PC-9 (cell line): ENCODE measurements at places on chromosomes 16 and 17. TPM values are rescaled to one million over a fixed set of nuclear protein-coding genes. Genes with fewer than 3 reads are reported as not detected.

PERCC1 gene
- not detected in 2 replicates for total RNA-seq

CD300LB gene
- not detected in 2 replicates for total RNA-seq

CCL18 gene
- not detected in 2 replicates for total RNA-seq

DPEP3 gene
- total RNA-seq, result not detected in 2 replicates

JUP gene
- 259 TPM in 2 replicates for total RNA-seq

ADGRG3 gene
- total RNA-seq, result 0.25 TPM in 1 of 2 replicates, not detected in the other

AOC3 gene
- 0.98 and 2.8 TPM in 2 replicates for total RNA-seq

OR2C1 gene
- total RNA-seq, result not detected in 2 replicates

MYH11 gene
- total RNA-seq, result 0.11 and 0.43 TPM in 2 replicates

SEZ6L2 gene
- total RNA-seq, result 46.5 and 64.0 TPM in 2 replicates

GPR142 gene
- total RNA-seq, result not detected in 2 replicates

KRT20 gene
- not detected in 2 replicates for total RNA-seq

CAVIN1 gene
- 154 and 170 TPM in 2 replicates for total RNA-seq

FASN gene
- 455 and 658 TPM in 2 replicates for total RNA-seq

FLOT2 gene
- 118 and 128 TPM in 2 replicates for total RNA-seq

HCRT gene
- not detected in 2 replicates for total RNA-seq

TRIM16 gene
- total RNA-seq, result 213 and 243 TPM in 2 replicates

P2RX5 gene
- 15.0 and 18.3 TPM in 2 replicates for total RNA-seq

CACNG5 gene
- total RNA-seq, result not detected in 2 replicates

CDRT15 gene
- not detected in 2 replicates for total RNA-seq

PSMD7 gene
- 98.2 and 128 TPM in 2 replicates for total RNA-seq

KCNJ2 gene
- total RNA-seq, result not detected in 2 replicates

KRTAP4-3 gene
- total RNA-seq, result not detected in 2 replicates

CYGB gene
- total RNA-seq, result 0.93 and 1.1 TPM in 2 replicates

SLC13A5 gene
- 0.92 and 2.0 TPM in 2 replicates for total RNA-seq

ZNF597 gene
- total RNA-seq, result 1.5 and 1.8 TPM in 2 replicates
